ENCODE measurements at places on chromosomes 5 and 9.
A peak's percentile ranks its signal among the peaks of the same experiment; 100 is the strongest.

DNA sequence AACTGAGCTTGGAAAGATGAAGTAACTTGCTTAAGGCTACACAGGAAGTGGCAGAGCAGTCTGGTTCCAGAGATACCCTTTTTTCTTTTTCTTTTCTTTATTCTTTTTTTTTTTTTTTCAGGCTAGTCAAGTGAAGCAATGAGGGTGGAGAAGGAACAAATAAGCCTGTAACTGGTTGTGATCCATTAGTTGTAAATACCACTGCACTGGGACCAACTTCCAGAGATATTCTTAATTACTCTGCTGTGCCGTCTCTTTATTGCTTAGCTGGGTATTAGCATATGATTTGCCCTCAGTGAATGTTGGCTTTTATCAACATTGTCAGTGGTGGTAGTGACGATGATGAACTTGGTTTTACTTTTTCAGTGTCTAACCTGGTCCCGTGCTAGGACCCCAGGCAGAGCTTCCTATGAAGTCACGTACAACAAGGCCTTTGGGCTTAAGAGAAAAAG is 26.7 kb downstream of the LNPEP start:
- DNase-seq, result no peak

DNA sequence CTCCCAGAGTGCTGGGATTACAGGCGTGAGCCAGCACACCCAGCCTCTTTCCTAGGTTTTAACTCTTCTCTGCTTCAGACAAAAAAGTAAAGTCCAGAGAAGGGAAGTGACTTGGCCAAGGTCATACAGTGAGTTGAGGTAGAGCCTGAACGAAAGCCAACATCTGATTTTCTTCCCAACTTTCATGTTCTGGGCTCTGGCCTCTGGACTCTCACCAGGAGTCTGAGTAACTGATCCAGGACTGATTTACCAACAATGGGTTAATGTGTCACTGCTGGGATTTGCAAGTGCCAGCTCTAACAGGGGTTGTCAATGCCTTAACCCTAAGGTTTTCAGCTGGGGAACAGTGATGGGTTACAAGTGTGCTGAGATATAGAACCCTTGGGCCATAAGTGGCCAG is 32.2 kb upstream of the LARP1 start:
- DNase-seq, result no peak

DNA sequence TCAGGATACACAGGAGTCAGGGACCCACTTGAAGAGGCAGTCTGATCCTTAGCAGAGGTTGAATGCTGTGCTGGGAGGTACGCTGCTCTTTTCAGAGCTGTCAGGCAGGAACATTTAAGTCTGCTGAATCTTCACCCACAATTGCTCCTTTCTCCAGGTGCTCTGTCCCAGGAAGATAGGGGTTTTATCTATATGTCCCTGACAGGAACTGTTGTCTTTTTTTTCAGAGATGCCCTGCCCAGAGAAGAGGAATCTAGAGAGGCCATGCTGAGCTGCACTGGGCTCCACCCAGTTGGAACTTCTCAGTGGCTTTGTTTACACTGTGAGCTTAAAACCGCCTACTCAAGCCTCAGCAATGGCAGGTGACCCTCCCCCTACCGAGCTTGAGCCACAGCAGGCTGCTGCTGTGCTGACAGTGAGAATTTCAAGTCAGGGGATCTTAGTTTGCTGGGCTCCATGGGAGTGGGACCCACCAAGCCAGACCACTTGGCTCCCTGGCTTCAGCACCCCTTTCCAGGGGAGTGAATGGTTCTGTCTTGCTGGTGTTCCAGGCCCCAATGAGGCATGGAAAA is 169.0 kb downstream of the FBXL17 start:
- DNase-seq, result no peak

GRCh38 chr5:149749481-149750365 is 19.6 kb downstream of the PPARGC1B start:
- no peak for DNase-seq

DNA sequence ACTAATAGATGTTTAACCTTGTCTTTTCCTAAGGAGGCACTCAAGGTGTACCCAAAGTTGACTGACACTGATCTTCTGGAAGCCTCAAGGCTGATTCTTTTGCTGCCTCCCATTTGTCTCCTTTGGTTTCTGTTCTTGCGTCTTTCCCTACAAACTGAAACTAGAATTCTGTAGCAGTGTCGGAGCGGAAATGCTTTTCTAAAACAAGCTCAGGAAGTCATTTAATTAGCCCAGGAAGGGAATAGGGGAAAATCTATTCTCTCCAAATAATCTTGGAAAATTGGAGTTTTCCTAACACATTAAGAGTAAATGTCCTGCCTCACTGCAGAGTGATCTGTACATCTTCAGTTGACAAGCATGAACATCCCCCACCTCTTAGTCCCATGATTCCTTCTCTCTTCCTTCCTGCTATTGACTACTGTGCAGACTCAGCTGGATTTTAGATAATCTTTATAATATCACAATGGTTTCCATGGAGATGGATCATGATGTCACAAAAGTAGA is 182.7 kb downstream of the NR3C1 start:
- DNase-seq, result no peak

GRCh38 chr5:572398-573019 is 39.6 kb upstream of the CEP72 start:
- no peak for DNase-seq

- DNase-seq, result no peak
Measured at GRCh38 chr9:91799113-91799744, 150.8 kb downstream of the ROR2 start.

- DNase-seq, result peak; percentile 67
Measured at GRCh38 chr5:40797273-40798011, 732 bp downstream of the PRKAA1 start.

GRCh38 chr9:89891591-89892304 is 286.9 kb downstream of the GADD45G start:
- no peak for DNase-seq

DNA sequence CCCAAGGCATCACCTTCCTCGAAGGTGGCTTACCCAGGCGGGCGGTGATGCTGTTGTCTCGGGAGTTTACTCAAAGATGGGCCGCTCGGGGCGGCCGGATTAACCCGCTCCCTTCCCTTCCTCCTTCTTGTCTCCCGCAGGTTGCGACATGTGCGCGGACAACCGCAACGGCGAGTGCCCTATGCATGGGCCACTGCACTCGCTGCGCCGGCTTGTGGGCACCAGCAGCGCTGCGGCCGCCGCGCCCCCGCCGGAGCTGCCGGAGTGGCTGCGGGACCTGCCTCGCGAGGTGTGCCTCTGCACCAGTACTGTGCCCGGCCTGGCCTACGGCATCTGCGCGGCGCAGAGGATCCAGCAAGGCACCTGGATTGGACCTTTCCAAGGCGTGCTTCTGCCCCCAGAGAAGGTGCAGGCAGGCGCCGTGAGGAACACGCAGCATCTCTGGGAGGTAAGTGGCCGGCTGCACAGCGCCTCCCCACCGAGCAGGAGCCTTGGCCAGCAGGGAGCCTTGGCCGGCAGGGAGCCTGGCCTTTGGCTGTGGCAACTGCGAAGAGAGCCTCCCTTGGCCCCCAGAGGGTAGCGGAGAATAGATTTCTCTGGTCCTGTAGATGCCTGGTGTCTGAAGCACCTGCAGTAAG is 10.6 kb downstream of the PRDM6 start:
- no peak for DNase-seq

GRCh38 chr9:131391020-131391419 is 2.9 kb upstream of the PRRC2B start:
- DNase-seq, result no peak

- no peak for DNase-seq
Measured at GRCh38 chr5:13357929-13358328, 586.6 kb downstream of the DNAH5 start.

Data from stimulated activated CD4-positive, alpha-beta T cell treated with anti-CD3 and anti-CD28 coated beads, Interleukin-15, amount 100 ng/mL, for 48 hours (primary cell).